ENCODE measurements at places on chromosomes 4 and X. TPM values are rescaled to one million over a fixed set of nuclear protein-coding genes. Genes with fewer than 3 reads are reported as not detected.

DNA sequence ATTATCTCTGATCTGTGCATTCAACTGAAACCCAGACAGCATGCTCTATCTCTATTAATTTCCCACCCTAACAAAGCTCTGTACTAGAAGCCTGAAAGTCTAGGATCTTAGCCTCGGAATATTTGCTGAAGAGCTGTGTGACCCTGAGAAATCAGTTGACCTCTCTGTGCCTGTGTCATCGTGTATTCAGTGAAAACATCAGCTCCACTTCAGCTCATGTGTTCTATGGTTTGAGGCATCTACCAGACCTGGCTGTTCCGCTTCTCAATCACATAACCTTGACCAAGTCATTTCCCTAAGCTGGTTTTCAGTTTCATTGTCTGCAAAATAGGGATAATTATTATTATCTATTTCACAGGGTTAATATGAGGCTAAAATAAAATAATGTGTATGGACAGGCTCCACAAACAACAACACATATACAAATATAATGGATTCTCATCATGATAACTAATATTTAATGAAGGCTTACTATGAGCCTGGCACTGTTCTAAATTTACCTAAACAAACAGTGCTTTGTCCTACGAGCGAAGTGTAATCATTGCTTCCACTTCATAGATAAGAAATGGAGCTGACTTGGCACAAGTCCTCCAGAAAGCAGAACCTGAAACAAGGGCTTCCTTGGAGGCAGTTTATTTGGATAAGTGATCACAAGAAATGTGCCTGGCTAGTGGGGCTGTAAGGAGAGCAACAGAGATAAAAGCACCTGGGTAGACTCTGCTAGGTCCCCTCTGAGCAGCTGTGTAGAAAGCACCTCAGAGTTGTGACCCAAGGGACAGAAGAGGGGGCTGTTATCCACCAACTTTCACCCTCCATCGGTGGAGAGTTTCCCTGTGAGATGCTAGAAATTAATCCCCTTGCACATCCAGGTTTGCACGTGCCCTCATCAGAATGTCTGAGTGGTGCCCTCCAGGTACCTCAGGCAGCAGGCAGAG, 356.9 kb downstream of the RAB28 start:
- no peak for DNase-seq

- no peak for DNase-seq
These were observed 115.0 kb upstream of the FTHL17 start for GRCh38 chrX:31186693-31187338.

DNA sequence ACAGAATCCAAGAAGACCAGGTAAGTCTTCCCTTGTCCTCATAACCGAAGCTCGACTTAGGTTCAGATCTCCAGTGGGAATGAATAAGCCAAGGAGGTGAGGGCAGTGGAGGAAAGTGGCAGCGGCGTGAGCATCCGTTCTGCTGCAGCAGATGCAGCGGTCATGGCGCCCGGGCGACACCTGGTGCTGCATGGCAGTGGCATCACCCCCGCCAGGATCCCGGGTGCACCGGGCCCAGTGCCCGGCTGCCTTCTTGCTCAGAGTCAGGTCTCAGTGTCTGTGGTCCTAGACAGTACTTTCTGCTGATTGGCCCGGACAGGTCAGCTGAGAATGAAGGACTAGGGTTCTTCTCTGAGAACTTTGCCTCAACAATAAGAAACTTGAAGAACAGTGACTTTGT, 83.4 kb upstream of the SORBS2 start:
- no peak for DNase-seq

DNA sequence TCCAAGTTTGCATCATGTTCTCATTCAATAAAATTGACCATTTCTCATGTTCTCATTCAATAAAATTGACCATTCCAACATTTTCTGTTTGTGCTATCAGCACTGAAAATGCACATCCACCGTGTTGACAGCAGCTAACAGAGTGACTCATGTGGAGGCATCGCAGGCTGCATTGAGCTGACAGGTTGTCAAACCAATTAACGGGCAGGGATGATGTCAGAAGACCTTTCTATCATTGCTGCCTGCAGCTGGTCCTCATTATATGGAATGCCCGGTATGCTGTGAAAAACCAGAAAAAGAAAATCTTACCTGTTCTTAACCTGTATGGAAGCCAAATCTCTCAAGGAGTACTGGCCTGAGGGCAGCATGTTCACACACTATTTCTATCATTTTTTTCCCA, 202.0 kb downstream of the SMIM20 start:
- DNase-seq = no peak

DNA sequence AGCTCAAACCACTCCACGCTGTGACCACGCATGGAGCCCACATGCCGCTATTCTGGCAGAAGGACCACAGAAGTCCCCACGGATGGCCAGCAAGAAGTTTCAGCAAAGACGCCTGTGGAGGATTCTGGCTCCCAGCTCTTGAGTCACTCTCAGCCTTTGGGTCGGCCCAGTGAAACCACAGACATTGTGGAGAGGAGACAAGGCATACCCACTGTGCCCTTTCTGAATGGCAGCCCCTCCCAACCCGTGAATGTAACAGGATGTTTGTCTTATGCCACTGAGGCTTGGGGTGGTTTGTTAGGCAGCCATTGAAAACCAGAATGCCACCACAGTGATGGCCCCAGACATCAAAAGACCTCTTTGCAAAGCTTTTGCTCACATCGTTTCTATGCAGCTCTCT, 42.7 kb downstream of the ABLIM2 start:
- no peak for DNase-seq

Gene ADAMTS3
- total RNA-seq = 3.5 TPM

Gene ITIH6
- total RNA-seq = not detected

Gene SLITRK4
- total RNA-seq = 5.1 TPM

Gene ARMCX5
- total RNA-seq = 14.8 TPM

Gene C1QTNF7
- total RNA-seq = not detected

Gene ZNF157
- 0.63 TPM for total RNA-seq

Gene SMIM43
- not detected for total RNA-seq
